ENCODE measurements at places on chromosomes 13 and 19.

- no peak for DNase-seq
Observed at GRCh38 chr19:18840288-18841267, 8.8 kb downstream of the UPF1 start.

DNA sequence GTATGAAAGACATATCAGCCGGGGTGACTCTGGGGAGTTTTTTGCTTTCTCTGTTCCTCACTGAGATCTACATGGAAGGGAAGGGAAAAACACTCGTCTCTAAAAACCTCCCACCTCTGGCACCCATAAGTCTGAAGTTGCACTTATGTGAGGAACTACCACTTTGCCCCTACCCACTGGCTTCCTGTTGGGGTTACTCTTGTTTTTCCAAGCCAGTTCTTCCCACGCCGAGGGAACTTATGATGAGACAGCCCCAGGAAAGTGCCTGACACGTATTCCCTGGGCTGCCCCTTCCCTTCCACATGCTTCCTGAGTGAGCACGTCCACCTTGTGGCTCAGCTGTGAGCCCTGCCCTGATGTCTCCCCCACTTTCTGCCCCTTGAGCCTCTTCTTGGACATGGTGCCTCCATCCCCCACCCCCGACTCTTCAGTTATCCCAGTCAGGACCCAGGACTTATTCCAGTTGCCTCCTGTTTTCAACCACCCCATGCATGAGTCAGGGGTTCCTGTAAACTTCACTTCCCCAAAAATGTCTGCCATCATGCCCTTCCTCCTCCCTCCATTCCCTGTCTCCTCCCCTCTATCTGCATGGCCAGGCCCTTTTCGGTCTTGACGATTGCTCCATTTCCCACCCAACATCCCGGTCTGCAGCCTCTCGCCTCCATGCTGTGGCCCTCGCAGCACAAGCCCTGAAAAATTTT is 5.1 kb upstream of the SIGLEC7 start:
- DNase-seq = peak; percentile 71

- no peak for DNase-seq
Observed at GRCh38 chr13:94028234-94028633, 451.2 kb downstream of the DCT start.

GRCh38 chr13:95260031-95260525 is 41.2 kb downstream of the ABCC4 start:
- no peak for DNase-seq

GRCh38 chr19:1388637-1389026 is 4.9 kb downstream of the NDUFS7 start:
- no peak for DNase-seq

DNA sequence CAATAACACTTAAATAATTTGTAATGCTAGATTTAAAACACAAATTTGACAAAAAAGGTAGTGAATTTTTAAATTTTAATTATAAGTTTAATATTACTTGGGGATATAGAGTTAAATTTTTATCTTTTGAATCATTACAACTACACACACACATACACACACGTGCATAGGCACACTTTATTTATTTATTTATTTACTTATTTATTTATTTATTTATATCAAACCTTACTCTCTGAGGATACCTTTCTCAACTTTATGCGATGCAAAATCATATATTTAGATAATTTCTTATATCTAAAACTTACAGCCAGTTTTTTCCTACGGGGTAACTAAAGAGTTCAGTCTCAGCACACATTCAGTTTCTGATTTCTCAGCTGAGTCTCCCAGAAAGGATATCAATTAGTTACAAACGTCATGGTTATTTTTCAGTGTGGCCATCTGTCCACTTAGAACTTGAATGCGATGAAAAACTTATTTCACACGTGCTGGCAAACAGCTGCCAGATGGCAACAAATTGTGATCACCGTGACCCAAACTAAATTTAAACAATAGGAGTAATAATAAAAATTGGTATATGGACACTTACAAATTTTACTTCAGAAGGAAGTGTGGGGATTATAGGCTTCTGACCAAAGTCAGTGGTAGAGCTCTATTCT is 683.1 kb upstream of the PRR20A start:
- no peak for DNase-seq

DNA sequence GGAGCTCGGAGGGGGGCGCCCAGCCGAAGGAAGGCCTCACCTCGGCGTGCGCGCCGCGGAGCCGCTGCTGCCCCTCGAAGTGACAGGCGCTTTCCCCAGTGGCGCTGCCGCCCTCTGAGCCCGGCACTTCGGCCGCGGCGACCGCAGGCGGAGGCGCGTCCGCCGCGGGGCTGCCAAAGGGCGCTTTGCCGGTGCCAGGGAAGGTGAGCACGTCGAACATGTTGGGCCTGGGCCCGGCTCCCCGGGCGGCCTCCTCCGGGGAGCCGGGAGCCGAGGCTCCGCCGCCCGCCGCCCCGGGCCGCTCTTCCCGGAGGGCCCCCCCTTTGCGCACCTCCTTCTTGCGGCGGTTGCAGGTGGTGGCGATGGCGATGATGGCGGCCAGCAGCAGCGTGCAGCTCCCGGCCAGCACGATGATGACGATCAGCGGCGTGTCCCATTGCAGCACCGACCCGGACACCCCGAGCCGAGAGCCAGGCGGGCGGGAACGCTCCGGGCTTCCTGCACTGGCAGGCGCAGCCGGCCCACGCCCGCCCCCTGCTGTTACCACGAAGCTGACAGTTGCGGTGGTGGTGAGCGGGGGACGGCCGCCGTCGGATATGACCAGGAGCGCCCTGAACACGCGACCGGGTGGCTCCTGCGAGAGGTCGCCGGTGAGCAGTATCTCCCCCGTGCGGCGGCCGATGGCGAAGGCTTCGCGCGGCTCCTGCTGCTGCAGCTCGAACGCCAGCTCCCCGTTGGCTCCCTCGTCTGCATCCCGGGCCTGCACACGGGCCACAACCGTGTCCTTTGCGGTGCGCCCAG is 2.5 kb downstream of the PCDH8 start:
- peak; percentile 88 for DNase-seq

- DNase-seq = peak; percentile 30
Observed at GRCh38 chr13:100128373-100128772, 39.5 kb downstream of the PCCA start.

- no peak for DNase-seq
Observed at GRCh38 chr19:56980906-56981305, 138.9 kb upstream of the USP29 start.

DNA sequence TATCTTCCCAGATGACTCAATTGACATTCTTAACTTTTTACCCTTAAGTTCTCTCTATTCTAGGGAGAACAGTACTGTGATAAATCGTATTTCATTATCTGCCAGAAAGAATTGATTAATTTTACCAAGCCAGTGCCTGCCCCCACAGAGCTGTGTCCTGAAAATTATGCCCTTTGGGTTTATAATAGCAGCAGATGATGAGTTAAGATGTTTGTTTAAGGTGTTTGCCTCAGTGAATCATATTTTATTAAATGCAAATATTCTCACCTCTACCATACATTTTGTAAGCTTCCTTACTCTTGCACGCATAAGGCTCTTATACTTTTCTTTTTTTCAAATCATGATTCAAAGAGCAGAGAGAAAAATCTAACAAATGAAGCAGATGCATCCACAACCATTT is 318.6 kb downstream of the DCT start:
- no peak for DNase-seq

GRCh38 chr13:105278943-105279381 is 1256.5 kb downstream of the EFNB2 start:
- DNase-seq = no peak

DNA sequence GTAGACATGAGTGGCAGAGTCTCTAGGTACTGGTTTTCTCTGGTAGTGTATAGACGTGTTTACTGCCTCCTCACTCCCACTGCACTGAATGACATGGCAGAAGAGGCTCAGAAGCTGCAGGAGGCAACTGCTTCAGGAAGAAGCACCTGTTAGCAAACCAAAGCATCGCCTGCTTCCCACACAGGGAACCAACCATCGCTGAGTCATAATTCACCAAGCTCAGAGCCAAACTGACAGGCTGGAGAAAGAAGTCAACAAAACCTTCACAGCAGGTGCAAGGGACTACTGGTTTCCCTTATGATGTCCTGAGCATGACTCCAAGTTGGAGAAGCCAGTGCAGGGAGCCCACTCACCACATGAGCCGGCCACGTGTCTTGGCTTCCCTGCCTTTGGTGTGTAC is 69.8 kb downstream of the KCTD12 start:
- DNase-seq = peak; percentile 23

DNA sequence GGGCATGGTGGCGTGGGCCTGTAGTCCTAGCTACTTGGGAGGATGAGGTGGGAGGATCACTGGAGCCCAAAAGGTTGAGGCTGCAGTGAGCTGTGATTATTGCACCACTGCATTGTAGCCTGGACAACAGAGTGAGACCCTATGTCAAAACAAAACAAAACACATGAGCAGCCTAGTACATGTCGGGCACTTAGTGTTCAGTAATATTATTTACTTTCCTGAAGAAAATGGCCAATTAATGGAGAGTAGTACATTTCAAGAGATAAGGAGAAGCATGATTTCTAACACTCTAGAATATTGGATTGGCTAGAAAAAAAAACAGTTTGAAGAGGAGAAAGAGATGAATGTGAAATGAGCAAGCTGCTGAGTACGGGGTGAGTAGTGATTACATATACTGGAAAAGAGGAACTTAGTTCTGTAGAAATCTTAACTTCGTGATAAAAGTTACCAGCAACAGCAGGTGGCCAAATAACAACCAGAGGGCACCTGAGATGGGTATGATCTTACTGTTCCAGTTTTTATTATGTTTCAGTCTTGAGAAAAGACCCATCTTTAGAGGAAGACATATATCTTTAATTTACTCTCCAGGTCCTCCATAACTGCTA is 36.2 kb downstream of the SPATA13 start:
- DNase-seq = no peak

DNA sequence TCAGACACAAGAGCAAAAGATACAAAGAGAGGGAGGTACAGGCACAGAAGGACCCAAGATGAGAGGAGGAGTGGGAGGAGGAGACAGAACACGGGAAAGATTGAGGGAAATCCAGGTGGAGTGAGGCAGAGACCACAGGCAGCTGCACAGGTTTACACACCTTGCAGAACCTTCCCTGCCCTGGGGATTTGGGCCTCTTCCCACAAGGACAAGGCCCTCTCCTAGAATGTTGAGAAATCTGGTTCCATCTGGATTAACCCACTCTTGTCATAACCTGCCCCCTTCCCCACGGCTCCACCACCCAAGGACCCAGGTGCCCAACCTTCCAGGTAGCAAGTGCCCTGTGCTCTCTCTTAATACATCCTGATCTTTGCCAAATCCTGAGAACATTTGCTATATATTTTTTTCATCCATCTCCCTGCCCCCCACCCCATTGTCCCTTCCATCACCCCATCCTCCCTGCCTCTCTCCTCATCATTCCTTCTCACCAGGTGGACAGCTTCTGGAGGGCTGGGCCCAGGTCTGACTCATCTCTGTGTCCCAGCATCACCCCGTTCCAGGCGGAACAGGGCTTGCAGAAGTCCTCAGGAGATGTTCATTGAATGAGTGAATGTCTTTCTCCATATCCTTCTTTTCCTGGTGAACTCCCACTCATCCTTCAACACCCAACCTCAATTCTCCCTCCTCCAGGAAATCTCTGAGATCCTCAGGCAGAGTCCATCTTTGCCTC is 8.8 kb upstream of the KLK8 start:
- no peak for DNase-seq

- peak; percentile 58 for DNase-seq
Observed at GRCh38 chr13:20825477-20825875, 51.7 kb upstream of the EEF1AKMT1 start.

DNA sequence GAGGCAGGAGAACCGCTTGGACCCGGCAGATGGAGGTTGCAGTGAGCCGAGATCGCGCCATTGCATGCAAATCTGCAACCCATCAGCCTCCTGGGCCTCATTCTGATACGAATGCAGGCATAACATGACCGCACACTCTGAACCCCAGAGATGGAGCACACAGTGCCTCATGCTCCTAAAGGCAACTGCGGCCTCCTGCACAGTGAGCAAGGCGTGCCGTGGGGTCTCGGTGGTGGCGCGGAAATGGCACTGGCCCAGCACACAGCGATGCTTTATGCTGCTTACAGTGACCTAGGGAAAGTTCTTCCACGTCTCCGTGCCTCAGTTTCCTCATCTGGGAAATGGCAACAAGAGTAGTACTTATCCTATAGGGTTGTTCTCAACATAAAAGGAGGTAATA is 2.0 kb upstream of the C19orf12 start:
- DNase-seq = no peak

DNA sequence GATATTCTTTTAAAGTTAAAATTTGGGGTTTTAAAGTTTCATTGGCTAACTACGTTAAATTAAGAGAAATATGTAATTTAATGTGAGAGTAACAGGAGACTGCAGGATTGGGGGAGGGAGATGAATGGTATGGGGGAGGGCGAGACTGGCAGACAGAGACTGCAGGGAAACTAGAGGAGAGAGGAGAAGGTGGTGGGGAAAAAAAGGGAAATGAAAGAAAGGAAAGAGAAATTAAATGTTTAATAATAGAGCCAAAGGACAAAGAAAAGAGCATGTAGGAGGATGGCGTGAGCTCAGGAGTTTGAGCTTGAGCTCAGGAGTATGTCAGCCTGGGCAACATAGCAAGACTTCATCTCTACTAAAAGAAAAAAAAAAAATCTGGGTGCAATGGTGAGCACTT is 115.9 kb downstream of the RFC3 start:
- DNase-seq = no peak

DNA sequence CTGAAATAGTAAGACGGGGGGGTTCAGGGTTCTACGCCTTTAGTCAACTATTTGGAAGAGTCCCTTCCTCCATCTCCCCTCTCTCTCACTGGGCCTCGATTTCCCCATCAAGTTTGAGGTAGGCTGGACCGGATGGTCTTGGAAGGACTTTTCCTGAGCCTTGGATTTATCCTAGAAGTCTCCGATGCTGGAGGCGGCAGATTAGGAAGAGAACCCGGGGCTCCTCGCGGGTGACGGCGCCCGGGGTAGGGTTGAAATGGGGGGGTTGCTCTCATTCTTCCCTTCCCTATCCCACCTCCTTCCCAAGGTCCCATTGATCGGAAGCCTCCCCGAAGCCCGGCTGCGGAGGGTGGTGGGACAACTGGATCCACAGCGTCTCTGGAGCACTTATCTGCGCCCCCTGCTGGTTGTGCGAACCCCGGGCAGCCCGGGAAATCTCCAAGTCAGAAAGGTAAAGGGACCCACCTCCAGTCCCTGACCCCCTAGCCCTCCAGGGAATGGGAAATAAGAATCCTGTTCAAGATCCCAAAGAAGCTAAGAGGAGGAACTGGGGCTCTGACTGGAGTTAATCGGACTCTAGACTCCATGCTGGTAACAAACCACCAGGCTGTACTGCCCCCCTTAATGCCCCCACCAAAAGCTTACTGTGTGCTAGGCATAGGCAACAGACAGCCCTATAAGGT is 781 bp downstream of the QPCTL start:
- DNase-seq = peak; percentile 65

GRCh38 chr13:28820099-28821051 is at the start of gene MTUS2:
Gene MTUS2, plus strand, starts transcription at chr13:28820339.
- peak; percentile 34 for DNase-seq

All from common myeloid progenitor, CD34-positive (primary cell).